PC-9 (cell line): ENCODE measurements at places on chromosomes 2 and 18. TPM values are rescaled to one million over a fixed set of nuclear protein-coding genes. Genes with fewer than 3 reads are reported as not detected.

DNA sequence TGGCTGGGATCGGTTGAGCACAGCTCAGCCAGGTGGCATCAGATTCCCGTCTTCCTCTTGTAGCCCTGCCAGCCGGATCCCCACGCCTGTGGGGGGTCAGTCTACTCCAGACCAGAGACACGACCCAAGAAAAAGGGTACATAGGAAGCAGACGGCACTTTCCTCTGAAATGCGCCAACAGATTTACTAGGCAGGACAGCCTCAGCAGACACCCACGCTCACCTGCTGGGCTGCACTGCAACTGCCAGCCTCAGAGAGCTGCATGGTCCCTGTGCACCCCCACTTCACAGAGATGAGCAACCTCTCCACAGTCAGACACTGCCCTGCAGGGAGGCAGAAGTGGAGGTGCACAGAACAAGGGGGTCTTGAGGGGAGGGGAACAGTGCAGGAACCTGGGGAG lies 75.7 kb upstream of the OTOS start:
- DNase-seq, result no peak

GRCh38 chr2:46512185-46512584 lies 32.8 kb downstream of the TMEM247 start:
- no peak for DNase-seq

GRCh38 chr2:233303252-233303651 lies 4.4 kb upstream of the SAG start:
- no peak for DNase-seq

- no peak for DNase-seq
Measured at GRCh38 chr18:68735483-68736343, 20.8 kb upstream of the TMX3 start.

GRCh38 chr2:30287190-30287840 lies 56.0 kb downstream of the LBH start:
- DNase-seq, result no peak

DNA sequence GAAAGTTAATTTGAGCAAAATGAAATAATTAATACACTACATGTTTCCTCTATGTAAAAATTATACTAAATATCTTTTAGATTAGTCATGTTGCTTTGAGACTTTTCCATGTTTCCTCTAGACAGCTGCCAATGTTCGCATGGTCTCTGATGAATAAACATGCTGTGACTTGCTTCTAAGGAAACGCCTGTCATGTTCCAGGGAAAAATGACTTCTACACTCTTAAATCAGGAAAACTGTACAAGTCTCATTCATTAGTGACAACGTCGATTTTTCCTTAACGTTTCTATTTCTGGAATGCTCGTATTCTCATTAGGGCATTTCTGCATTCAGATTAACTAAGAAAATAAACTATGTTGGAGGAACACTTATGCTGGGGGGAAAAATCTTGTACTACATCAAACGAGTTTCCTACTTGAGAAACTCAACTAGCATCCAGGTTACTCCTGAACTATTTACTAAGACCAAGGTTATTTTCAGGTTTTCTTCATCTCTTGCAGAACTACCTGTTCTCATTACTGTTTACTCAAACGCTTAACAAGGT lies 1.6 kb downstream of the COBLL1 start:
- no peak for DNase-seq

DNA sequence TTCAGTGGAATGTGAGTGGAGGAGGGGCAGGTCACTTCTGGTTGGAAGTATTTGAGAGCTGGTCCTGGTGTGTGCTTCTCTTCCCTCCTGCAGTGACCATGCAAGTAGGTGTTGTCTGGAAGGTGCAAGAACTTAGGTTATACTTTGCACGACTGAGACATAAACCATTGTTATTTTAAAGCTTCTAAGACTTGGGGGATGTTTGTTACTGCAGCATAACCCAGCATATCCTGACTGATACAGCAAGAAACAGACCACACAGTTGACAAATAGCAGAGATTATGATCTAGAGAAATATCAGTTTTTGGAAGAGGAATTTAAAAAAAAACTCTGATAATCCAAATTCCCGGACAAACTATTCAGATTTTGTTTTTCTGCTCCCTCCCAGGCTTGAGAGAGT lies 130.8 kb downstream of the ACTR3 start:
- no peak for DNase-seq

Gene PROKR1
- not detected in 2 replicates for total RNA-seq

Gene RNF103
- total RNA-seq, result 24.5 and 25.4 TPM in 2 replicates

Gene C18orf54
- 6.7 and 7.6 TPM in 2 replicates for total RNA-seq

Gene ACADL
- total RNA-seq, result 0.20 and 0.24 TPM in 2 replicates

Gene CNTNAP5
- not detected in 2 replicates for total RNA-seq

Gene FEV
- not detected in 2 replicates for total RNA-seq

Gene FAHD2A
- 23.0 and 28.7 TPM in 2 replicates for total RNA-seq
